ENCODE measurements at places on chromosomes 12 and 14.

- no peak for DNase-seq
Measured at GRCh38 chr14:99589651-99590530, 14.1 kb downstream of the CCDC85C start.

- no peak for DNase-seq
Measured at GRCh38 chr12:91414636-91415035, 232.0 kb upstream of the DCN start.

DNA sequence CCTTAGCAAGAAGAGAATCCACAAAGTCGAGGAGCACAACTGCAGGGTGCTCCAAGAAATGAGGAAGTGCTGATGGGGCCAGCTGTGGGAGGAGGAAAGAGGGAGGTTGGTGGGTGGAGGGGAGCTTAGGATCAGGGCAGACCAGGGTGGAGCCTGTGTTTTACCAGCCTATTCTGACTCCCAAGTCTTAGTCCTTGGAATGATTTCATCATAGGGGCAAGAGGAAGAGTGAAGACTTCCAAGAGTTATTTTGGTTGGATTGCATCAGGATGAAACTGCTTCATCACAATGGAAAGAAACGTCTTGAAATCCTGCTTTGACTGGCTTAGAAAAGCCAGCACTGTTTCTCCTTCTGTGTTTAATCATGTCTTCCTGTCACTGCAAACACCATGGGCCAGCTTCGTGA, 194.0 kb downstream of the DPF3 start:
- no peak for DNase-seq

DNA sequence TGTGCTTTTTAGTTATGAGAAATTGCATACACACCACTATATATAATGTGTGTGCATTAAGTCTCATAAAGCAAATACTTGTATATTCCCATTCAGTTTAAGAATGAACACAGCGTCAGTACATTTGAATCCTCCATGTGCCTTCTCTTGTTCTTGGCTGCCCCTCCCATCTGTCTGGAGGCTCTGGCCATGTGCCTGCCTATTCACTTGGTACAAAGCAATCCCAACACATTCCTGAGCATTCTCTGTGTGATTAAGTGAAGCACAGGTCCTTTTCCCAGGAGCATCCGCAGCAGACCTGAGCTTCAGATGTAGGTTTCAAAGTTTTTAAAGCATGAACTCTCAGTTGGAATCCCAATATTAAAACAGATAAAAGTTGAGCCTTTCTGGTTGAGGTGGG, 58.7 kb downstream of the POLR3B start:
- DNase-seq, result no peak

DNA sequence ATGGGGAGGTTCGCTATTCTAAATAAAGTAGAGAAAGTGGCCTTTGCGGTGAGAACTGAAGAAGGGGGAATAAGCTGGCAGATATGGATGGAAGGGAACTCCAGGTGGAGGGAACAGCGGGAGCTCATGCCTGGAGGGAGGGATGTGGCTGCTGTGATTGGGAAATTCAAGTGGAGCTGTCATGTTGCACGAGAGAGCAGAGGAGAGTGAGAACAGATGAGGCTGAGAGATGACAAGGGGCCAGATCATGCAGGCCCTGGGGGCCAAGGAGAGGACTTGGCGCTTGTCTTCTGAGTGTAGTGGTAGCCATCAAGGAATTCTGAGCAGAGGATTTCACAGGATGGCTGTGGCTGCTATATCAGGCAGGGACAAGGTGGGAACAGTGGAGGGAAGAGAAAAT, 35.0 kb downstream of the TGFB3 start:
- no peak for DNase-seq

DNA sequence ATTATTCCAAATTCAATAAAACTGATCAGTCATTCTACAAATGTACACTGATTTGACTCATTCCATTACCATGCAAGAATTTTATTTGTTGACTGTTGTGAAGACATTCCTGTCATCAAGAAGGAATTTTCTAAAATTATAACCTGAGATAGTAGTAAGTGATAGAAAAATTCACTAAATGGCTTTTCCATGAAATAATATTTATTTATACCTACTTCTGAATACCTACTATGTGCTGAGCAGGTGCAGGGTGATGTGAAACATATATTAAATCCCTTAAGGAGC, 841.7 kb downstream of the NRXN3 start:
- DNase-seq, result no peak

GRCh38 chr14:22515929-22516328, 73.1 kb downstream of the DAD1 start:
- no peak for DNase-seq

DNA sequence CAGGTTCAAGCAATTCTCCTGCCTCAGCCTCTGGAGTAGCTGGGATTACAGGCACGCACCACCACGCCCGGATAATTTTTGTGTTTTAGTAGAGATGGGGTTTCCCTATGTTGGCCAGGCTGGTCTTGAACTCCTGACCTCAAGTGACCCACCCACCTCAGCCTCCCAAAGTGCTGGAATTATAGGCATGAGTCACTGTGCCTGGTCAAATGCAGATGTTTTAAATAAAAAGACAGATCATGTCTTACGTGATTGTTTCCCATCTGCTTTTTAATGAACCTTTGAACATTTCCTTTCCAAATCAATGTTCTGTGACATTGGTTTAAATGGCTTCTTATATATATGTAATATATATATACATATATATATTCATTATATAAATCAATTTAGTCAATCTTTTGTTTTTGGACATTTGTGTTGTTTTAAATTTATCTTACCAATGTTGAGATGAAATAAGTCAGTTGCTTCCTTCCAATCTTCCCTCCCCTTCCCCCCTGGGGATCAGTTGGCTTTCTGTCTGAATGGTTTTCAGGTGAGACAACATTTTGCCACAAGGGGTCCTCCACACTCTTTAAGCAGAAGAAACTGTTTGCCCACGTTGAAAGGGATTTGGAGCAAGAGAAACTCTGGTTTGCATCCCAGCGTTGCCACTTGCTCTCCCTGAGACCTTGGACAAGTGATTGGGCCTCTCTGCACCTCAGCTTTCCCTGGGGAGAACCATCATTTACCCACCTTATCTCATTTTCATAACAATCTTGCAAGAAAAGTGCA, 47.6 kb upstream of the RBM19 start:
- DNase-seq, result no peak

Measured in activated CD8-positive, alpha-beta memory T cell treated with anti-CD3 and anti-CD28 coated beads, Interleukin-2, amount 50 U/mL, for 48 hours (primary cell).